ENCODE measurements at places on chromosomes 4 and X. TPM values are rescaled to one million over a fixed set of nuclear protein-coding genes. Genes with fewer than 3 reads are reported as not detected.

MOB1B gene
- total RNA-seq: 15.3 TPM

CENPVL3 gene
- not detected for total RNA-seq

DNA sequence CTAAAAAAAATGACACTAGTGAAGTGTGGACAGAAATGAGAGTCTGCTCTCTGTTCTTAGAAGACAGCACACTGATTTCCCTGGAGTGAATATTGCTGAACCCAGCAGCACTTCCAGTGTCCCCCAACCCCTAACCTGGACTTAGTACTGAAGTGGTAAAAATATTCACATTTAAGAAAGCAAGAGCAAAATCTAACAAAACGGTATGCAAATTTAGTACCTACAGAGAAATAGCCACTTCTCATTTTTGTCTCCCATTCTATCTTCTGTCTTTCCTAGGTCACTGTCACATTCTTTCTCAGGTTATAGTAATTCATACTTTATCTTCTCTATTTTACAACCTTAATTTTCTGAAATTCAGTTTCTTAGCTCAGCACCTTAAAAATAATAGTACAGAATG, 274.7 kb downstream of the CFAP299 start:
- no peak for DNase-seq

DNA sequence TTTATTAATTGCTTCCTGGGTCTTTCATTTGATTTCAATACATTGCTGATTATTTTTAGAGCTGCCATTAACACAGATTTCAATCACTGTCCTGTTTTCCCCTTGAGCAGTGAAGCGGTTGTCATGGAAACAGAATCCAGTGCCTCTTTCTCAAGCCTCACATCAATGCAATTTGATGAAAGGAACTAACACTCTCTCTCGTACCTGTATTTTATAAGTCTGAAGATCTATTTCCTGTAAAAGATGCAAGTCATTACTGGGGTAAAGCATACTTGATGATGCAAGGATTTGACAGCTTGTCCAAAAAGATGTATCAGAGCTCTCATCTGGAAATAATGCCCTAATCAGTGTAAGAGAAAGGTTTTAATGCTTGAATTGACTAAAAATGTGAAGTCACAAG, 17.9 kb upstream of the GASK1B start:
- DNase-seq: no peak

ZNF718 gene
- 8.9 TPM for total RNA-seq

- DNase-seq: no peak
Observed at GRCh38 chr4:158998624-158999023, 104.3 kb upstream of the RAPGEF2 start.

All from activated CD4-positive, alpha-beta memory T cell treated with anti-CD3 and anti-CD28 coated beads, Interleukin-2, amount 10 ng/mL, durations not matched to agents 7 days and 5 days (primary cell).